ENCODE measurements at places on chromosomes 7 and 10.

DNA sequence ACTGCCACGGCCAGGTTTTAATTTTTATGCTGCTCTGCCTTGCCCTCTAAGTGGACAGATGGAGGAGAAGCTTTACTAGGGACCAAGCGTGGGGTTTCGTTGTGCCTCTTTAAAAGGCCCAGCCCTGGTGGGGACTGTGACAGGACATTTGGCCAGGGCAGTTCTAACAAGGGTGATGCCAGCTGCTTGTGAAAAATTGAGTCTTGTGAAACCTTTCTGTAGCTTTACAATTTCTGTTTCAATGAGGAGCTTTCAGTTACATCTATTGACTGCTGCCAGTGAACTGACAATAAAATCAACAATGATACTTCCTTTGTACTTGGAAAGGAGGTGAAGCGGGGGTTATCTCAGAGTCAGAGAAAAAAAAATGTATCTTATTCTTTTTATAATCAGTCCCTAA is 233.1 kb upstream of the CSTF2T start:
- DNase-seq: no peak

DNA sequence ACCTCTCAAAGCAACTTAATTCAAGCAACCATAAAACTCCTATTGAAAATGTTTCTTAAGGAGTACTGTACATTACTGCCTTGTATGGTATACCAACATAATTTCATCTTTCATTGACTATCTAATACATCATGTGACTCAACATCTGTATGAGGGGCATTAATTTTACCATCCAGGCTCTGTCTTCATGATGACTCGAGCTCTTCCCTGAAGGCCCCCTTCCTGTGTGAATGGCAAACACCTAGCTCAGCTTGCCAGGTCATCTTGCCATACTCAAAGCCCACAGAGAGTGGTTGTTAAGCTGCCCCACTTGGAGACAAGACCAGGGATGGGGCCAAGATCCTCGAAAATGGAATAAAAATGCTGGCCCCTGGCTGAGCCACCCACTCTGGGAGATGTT is 82.4 kb downstream of the SGMS1 start:
- no peak for DNase-seq

- no peak for DNase-seq
Measured at GRCh38 chr10:95661818-95662217, 5.3 kb upstream of the ALDH18A1 start.

- no peak for DNase-seq
Measured at GRCh38 chr10:73819513-73820093, 8.2 kb upstream of the NDST2 start.

GRCh38 chr7:106548491-106548890 is 112.5 kb downstream of the CCDC71L start:
- DNase-seq: no peak

- DNase-seq: no peak
Measured at GRCh38 chr7:760006-760405, 32.9 kb upstream of the PRKAR1B start.

GRCh38 chr7:79334334-79334733 is 119.1 kb downstream of the MAGI2 start:
- DNase-seq: no peak

GRCh38 chr7:135147341-135147898 is 452 bp upstream of the TMEM140 start:
- no peak for DNase-seq

DNA sequence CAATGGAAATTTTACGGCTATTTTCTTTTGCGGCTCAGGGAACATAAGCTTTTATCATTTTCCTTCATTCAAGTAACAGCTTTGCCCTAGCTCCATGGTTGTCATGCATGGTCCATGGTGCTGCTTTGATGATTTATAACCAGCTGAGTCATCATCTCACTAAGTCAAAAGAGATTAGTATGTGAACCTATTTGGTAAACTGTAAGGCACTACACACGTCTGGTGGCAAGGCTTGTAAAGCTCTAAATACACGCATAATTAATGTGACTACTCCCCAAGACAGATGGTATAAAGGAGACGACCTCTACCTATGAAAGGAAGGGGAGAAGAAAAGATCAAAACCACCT is 340.2 kb downstream of the KCNMA1 start:
- DNase-seq: no peak

DNA sequence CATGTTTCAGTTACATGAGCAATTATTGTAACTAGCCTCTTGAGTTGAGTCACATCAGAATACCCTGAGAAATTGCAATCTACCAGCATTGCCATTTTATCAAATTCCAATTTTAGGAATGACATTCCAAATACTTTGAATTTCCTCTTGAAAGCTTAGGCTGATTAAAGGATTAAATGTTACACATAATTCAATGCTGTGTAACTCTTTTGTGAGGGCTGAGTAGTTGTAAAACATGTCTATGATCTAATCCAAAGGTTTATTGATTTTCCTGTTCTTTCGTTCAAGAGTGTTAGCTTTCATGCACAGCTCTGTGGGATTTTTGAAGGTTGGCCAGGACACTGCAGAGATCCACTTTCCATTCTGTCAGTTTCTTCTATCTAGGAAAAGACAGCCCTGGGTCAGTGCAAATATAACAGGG is 193.1 kb downstream of the SORCS1 start:
- DNase-seq: no peak

DNA sequence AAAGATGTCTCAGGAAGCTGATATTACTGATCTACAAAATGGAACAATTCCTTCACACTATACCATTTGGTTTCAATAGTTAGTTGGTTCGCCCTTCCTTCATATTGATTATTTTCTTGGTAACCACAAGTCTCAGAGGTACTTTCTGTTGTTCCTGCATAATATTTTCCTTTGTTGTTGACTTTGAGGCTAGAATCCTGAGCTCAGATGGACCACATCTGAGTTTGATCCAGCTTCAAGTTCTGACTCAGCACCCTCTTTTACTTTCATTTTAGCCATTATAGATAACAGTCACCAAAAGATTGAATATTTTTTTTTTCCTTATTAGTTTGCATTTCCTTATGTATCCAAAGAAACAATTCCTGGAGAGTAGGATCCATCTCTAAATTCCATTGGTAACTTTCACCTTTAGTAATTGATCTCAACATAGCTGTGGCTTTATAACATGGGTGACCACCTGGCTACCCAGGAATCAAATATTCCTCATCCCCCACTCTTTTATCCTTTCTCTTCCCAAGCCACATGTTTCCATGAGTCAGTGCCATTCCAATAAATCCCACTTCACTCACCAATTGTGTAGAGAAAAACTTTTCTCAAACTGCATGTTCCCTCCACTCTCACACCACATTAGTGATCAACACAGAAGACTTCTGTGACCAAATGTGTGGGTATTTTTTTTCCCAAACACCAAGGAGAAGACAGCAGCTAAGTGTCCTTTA is 9.7 kb upstream of the ABCA13 start:
- DNase-seq: no peak

DNA sequence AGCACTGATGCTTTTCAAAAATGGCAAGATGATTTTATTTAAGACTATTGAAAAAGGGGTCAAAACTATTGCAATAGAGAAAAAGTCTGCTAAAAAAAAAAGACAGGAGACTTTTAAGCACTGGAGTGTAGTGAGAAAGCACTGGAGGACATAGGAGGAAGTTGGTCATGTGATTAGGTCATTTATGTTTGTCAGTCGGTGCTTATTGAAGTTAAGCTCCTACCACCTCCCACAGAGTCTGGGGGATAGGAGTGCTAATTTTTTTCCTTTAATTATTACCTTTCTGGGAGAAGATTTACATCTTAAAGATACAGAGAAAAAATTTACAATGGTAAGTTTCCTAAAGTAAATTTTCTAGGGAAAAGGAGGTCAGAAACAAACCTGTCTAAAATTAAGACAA is 80.2 kb upstream of the TMEM229A start:
- DNase-seq: no peak

DNA sequence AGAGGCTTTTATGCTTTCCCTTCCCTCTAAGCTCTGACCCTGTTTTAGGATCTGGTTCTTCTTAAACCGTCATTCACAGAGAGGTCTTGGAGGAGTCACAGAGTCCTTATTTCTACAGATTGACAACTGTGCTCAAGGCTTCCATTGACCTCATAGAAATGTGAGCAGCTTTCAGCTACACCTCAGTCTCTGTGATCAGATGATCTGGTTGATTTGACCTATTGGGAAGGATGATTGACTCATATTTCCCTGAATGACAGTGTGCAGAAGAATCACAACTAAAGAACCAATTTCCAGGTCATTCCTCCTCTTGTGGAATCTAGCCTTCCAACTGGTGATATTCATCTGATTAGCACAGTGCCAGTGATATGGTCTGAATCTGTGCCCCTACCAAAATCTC is 3.4 kb downstream of the CYP3A4 start:
- no peak for DNase-seq

GRCh38 chr7:129829737-129830631 is 122.8 kb downstream of the UBE2H start:
- DNase-seq: peak; percentile 39

- DNase-seq: no peak
Measured at GRCh38 chr7:116166156-116166555, 44.2 kb upstream of the TES start.

GRCh38 chr10:77313066-77313750 is 324.4 kb downstream of the KCNMA1 start:
- no peak for DNase-seq

DNA sequence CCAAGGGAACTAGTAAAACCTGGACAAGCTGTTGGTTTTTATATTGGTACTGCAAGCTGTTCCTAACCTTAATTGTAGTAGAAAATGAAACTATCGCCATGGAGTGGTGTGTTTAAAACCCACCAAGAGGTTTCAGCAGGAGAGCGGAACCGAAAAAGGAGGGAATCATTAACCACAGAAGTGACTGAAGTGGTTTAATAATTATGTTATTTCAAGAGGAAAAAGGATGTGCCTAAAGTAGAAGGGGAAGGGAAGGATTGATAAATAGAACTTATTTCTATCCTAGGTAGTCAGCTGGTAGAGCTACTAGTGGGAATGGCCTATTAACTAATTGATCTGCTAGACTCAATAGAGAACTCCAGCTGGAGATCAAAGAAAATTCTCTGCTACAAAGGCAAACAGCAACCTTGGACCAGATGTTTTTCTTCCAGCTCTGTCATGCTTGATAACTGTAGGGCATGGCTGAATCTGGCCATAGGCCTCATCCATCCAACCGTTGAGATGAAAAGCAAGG is 91.8 kb downstream of the BAMBI start:
- DNase-seq: no peak

GRCh38 chr10:84135836-84136235 is 3.5 kb upstream of the GHITM start:
- no peak for DNase-seq

DNA sequence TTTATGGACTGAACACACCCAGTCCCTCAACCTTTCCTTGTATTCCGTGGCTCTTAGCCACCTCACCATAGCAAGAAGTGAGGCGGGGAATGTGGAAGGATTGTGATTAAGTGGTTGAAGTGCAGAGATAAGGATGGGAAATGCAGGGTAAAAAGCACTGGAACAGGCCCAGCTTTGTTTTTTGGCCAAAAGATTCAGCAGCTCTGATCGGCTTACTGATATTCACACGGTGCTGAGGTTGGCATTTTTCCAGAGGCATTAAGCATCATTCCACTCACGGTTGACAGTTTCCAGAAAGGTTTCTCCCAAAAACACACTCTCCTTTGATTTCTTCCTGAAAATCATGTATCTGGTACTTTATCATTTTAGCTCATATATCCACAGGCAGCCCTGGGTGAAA is 544.2 kb downstream of the CNTNAP2 start:
- no peak for DNase-seq

- DNase-seq: no peak
Measured at GRCh38 chr10:77187376-77187999, 450.1 kb downstream of the KCNMA1 start.
